A549 treated with ZK216348 at 1 μM for 4 hours (cell line): ENCODE measurements at places on chromosomes 7 and 10. TPM values are rescaled to one million over a fixed set of nuclear protein-coding genes. Genes with fewer than 3 reads are reported as not detected.

The PRF1 gene
- total RNA-seq, result not detected in 5 replicates

The MICU1 gene
- total RNA-seq, result 49.8 to 58.6 TPM (median 57.5 TPM) in 5 replicates

The OR2A7 gene
- total RNA-seq, result not detected in 5 replicates

The TMEM273 gene
- not detected in 5 replicates for total RNA-seq

The TRIM50 gene
- not detected in 5 replicates for total RNA-seq

The NPC1L1 gene
- total RNA-seq, result 0.06 to 0.14 TPM (median 0.08 TPM) in 5 replicates

The TACC2 gene
- 78.9 to 86.3 TPM (median 82.2 TPM) in 5 replicates for total RNA-seq

The LRRD1 gene
- total RNA-seq, result not detected in 5 replicates

The IQUB gene
- total RNA-seq, result 0.06 to 0.10 TPM in 2 of 5 replicates, not detected in the others

The ADAMTS14 gene
- total RNA-seq, result 0.05 to 0.14 TPM (median 0.07 TPM) in 4 of 5 replicates, not detected in the other

The ZNF365 gene
- 0.79 to 1.3 TPM (median 0.93 TPM) in 5 replicates for total RNA-seq

The SMKR1 gene
- total RNA-seq, result 8.7 to 10.6 TPM (median 10.0 TPM) in 5 replicates

The UCN3 gene
- not detected in 5 replicates for total RNA-seq

The KCNIP2 gene
- 0.55 to 1.3 TPM (median 0.98 TPM) in 5 replicates for total RNA-seq

The FFAR4 gene
- 0.12 to 0.33 TPM (median 0.22 TPM) in 5 replicates for total RNA-seq

The NMT2 gene
- 19.2 to 26.4 TPM (median 24.0 TPM) in 5 replicates for total RNA-seq

The WASL gene
- 13.9 to 25.7 TPM (median 23.1 TPM) in 5 replicates for total RNA-seq
